CD4-positive, alpha-beta memory T cell (primary cell): ENCODE measurements at places on chromosomes 11 and 22. TPM values are rescaled to one million over a fixed set of nuclear protein-coding genes. Genes with fewer than 3 reads are reported as not detected.
A peak's percentile ranks its signal among the peaks of the same experiment; 100 is the strongest.

Gene MMP27
- not detected for total RNA-seq

Gene HEPHL1
- total RNA-seq = not detected

Gene OR5B21
- 0.99 TPM for total RNA-seq

Gene AHNAK
- 573 TPM for total RNA-seq

Gene RIMBP3C
- 4.9 TPM for total RNA-seq

Gene MRGPRF
- not detected for total RNA-seq

Gene NPAS4
- not detected for total RNA-seq

DNA sequence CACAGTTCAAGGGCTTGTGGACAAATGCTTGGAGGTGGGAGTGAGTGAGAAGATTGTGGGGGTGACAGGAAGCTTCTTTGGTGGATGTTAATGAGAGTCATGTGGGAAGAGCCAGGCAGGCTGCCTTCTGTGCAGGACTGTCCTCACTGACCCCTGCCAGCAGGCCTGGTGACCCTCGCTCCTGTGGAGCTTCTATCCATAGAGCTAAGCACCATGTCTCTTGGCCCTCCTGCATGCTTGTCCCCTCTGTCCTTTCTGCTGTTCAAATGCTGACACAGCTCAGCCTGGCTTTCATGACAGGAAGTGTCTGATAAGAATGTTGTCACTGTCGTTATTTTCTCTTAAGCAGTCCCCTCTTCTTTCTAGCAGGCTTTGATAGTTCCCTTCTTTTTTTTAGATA lies 37.6 kb downstream of the NAT10 start:
- no peak for DNase-seq

GRCh38 chr22:48936391-48936790 lies 891.3 kb downstream of the BRD1 start:
- DNase-seq = no peak

DNA sequence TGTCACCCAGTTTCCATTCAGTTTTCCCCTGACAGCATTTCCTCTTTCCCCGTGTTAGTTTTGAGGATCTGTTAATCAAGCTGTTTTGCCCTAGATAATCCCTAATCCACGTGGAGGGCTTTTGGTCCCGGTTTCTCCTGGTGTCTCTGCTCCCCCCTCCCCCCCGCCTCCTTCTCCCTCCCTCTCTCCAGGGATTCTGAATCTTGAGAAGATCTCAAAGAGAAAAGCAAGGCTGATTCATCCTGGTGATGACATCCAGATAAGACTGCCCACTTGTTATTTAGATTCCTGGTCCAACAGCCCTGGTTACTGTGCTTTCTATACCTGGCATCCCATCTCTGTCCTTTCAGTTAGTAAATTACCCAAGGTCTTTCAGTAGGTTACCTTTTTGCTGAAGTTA lies 59.4 kb downstream of the KCNA4 start:
- DNase-seq = no peak

- DNase-seq = no peak
Measured at GRCh38 chr11:77322926-77323590, 21.6 kb upstream of the GDPD4 start.

DNA sequence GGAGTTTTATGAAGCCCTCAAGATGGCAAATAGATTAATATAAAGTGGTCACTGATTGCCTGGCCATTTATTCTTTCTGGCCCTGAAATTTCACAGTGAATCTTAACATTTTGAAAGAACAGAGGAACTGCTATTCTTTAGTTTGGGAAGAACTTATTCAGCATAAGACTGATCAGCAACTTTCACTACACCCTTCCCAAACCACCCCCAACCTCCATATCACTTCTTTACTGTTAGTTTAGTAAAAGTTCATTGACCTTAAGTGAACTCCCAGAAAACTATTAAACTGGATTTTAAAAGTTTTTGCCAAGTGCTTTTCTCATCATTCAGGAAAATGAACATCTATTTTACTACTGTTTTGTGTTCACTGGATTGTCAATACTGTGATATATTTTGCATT lies 77.4 kb downstream of the NARS2 start:
- DNase-seq = no peak

DNA sequence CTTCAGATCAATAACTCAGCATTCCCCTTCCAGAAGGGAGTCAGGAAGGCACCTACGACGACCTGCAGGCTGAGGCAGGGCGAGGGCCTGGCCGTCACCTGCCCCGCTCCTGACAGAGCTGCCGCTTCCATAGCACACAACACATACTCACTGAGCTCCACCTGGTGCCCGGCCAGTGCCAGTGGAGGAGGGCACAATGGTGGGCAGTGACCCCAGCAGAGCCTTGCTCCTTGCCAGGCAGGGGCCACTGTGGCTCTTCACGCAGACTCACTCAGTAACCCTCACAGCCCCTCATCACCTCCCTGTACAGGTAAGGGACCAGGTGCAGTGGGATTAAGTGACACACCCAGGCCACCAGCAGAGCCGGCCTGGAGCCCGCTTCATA lies 24.6 kb downstream of the LRFN4 start:
- no peak for DNase-seq

GRCh38 chr22:24801901-24802465 lies 4.0 kb upstream of the SGSM1 start:
- no peak for DNase-seq

DNA sequence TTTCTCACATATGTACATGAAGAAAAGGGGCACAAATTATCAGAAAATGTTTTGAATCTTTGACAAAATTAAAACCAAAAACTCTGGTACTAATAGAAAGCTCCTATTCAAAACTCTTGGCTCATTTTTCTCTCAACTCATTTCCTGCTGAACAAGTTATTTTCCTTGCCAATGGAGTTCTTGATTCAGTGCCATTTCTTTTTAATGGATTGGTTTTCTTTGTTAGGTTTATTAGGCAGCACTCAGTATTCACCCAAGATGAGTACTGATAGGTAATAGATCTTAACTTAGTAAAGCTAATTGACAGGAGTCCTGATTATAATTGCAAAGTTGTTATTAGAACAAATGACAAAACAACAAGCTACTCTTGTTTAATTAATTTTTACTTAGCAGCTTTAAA lies 279.4 kb upstream of the PDGFD start:
- no peak for DNase-seq

GRCh38 chr11:27216270-27217149 lies 146.5 kb downstream of the CCDC34 start:
- DNase-seq = no peak

DNA sequence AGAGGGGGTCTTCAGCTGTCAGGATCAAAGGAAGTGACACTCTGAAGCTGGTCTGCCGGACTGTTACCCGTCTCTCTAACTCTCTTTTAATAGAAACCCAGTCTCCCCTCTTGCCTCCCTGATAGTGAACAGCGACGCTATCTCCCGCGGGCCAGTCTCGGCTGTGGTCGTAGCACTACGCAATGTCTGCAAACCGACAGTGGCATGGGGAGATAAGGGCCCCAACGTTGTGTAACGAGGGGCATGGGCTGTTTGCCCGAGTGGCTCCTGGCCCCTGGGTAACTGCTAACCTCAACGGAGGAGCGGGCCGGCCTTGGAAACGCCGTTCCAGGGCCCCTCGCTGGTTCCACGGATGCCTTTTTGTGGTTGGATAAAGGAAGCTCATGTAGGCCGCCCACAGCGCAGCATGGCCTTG lies 23.3 kb downstream of the ZBTB16 start:
- DNase-seq = no peak

- no peak for DNase-seq
Measured at GRCh38 chr11:78834886-78835285, 260.2 kb upstream of the NARS2 start.

DNA sequence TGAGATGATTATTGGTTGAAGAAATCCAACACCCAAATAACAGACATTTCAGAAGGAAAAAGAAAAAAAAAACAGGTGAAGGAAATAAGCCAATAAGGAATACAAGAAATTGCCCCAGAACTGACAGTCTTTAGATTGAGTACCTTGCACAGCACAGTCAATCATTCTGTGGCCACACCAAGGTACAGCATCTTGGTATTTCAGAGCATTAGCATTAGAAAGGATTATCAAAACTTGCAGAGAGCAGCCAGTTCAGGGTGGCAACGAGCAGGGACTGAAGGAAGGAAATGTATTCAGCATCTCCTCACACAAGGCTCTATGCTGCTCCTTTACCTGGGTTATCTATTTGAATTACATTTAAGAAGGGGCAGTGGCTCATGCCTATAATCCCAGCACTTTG lies 2.1 kb downstream of the ADA2 start:
- DNase-seq = peak; percentile 31

DNA sequence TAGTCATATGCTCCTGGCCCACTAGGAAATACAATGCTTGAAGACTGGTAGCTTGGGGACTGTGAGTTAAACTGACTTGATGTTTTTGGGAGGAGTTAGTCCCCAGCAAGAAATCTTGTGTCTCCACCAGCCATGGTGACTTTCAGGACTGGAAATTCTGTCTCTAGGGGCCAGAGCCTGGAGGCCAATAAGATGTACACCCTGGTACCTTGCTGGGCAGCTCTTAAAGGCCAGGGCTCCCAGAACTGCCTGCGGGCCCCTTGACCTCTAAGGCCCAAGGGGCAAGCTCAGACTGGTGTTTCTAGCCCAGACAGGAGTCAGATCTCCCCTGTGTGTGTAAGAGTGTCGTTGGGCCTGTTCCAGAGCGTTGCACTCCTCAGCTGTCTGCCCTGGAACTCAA lies 128.7 kb upstream of the C11orf58 start:
- no peak for DNase-seq

GRCh38 chr11:76462317-76462716 lies 17.5 kb downstream of the EMSY start:
- DNase-seq = no peak

- no peak for DNase-seq
Measured at GRCh38 chr22:42272431-42272999, 2.1 kb upstream of the TCF20 start.

DNA sequence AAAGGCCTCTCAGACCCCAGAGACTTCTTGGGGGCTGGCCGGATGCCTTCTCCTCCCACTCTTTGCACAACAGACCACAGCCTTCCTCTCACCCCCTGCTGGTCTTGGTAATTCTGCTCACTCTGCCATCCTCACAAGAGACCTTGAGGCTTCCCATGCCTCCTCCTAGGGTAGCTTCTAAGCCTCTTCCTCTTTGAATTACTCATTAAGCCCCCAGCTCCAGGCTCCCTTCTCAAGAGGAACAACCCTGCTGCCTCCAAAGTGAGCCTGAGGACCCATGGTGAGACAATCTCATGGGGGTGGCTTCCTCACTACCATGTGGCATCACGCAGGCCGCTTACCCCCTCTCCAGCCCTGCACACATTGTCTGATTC lies 184.6 kb upstream of the SYT13 start:
- no peak for DNase-seq

DNA sequence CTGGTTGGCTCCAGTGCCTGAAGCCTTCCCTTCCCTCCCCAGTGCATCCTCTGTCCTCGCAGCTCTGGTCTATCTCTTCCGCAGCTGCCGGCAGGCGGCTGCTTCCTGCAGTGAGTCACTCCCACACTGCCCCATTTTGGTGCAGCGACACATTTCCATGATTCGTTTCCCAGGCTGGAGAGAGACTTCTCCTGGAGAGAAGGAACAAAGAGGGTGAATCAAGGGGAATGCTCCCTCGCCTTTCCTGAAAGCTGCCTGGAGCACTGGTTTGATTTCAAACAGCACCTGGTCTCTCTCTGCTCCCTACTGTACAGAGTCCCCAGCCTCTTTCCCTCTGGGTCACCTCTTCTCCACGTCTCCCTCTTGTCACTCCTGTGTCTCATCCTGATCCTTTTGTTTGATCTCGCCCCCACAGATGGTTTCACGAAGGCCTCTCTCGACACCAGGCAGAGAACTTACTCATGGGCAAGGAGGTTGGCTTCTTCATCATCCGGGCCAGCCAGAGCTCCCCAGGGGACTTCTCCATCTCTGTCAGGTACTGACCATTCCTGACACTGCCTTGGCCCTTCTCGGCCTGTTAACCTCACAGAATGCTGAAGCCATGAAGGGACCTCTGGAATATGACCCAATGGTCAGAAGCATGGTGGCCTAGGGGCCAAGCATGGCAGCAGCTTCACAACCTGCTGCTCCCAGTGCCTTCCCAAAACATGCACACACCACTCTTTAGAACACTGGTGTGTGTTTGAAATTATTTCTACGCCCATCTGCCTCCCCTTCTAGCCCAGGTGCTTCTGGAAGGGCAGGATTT lies at the start of gene TMA7B:
Gene TMA7B, plus strand, starts transcription at position 758 of the 808 bp plus-strand sequence. CDS start 3,978 bp downstream, outside the sequence.
- no peak for DNase-seq
